Fibroblast of the aortic adventitia (primary cell): ENCODE measurements at places on chromosomes 3 and 15. TPM values are rescaled to one million over a fixed set of nuclear protein-coding genes. Genes with fewer than 3 reads are reported as not detected.

Gene WDR93
- 0.09 and 0.49 TPM in 2 replicates for total RNA-seq

Gene SPTSSB
- 0.45 TPM in 1 of 2 replicates, not detected in the other for total RNA-seq

Gene GOLGA6D
- total RNA-seq, result not detected in 2 replicates

Gene CCRL2
- total RNA-seq, result 0.54 TPM in 1 of 2 replicates, not detected in the other

Gene WDR76
- 2.9 and 58.2 TPM in 2 replicates for total RNA-seq

Gene CYP1A1
- total RNA-seq, result 0.63 TPM in 1 of 2 replicates, not detected in the other

Gene PRTG
- 0.45 and 2.3 TPM in 2 replicates for total RNA-seq

Gene C2CD4B
- not detected in 2 replicates for total RNA-seq

Gene IGSF11
- total RNA-seq, result not detected in 2 replicates

Gene SLC9C1
- total RNA-seq, result 0.33 and 0.45 TPM in 2 replicates

Gene BBS4
- total RNA-seq, result 21.2 and 24.9 TPM in 2 replicates

Gene NRG4
- not detected in 2 replicates for total RNA-seq

Gene PPP4R2
- 54.7 and 76.9 TPM in 2 replicates for total RNA-seq

Gene TGM4
- total RNA-seq, result not detected in 2 replicates

Gene C15orf62
- 0.18 and 0.57 TPM in 2 replicates for total RNA-seq

Gene SLC28A2
- total RNA-seq, result not detected in 2 replicates

Gene TRH
- 2.5 TPM in 1 of 2 replicates, not detected in the other for total RNA-seq

Gene AKAP13
- 87.7 and 89.9 TPM in 2 replicates for total RNA-seq

Gene CATSPER2
- total RNA-seq, result 1.5 and 2.4 TPM in 2 replicates

Gene AGBL1
- total RNA-seq, result not detected in 2 replicates

Gene RPLP1
- 223 and 245 TPM in 2 replicates for total RNA-seq

Gene CNTN4
- 0.09 TPM in 1 of 2 replicates, not detected in the other for total RNA-seq

Gene DPPA2
- not detected in 2 replicates for total RNA-seq
